ENCODE measurements at places on chromosomes 3 and 15.

- no peak for DNase-seq
These were observed 2.5 kb downstream of the PRTG start for GRCh38 chr15:55740359-55740878.

DNA sequence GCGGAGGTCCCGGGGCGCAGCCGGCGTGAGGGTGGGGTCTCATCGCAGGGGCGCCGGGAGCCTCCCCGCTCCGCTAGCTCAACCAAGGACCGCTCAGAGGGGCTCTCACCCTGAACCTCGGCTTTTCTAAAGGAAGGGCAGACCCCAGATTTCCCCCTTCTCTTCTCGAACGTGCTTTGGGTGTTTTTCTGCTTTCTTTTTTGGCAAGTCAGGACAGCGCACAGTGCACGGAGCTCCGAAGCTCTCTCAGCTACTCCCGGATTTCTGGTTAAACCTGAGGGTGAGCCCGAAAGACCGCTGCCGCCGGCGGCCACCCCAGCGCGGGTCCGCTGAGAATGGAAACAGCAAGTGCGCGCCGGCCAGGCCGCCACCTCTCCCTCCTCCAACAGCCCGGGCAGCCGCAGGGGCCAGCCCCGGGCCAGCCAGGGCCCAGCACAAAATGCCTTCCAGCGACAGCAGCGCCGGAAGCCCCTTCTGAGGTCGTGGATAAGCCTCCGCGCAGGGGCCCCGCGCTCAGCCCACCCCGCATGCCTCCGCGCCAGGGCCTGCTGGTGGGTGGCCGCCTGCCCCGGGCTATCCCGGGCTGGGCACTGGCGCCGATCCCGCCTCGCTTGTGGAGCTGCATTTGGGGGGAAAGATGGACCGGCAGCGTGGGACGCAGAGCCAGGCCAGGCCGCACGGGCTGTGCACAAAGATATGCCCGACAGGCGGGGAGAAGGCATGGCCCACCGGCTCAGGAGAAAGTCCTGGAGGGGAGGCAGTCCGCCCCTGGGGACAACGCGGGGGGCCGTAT lies 8.2 kb upstream of the OCA2 start:
- no peak for DNase-seq

- DNase-seq: no peak
These were observed 4.4 kb upstream of the IQSEC1 start for GRCh38 chr3:13077431-13078162.

DNA sequence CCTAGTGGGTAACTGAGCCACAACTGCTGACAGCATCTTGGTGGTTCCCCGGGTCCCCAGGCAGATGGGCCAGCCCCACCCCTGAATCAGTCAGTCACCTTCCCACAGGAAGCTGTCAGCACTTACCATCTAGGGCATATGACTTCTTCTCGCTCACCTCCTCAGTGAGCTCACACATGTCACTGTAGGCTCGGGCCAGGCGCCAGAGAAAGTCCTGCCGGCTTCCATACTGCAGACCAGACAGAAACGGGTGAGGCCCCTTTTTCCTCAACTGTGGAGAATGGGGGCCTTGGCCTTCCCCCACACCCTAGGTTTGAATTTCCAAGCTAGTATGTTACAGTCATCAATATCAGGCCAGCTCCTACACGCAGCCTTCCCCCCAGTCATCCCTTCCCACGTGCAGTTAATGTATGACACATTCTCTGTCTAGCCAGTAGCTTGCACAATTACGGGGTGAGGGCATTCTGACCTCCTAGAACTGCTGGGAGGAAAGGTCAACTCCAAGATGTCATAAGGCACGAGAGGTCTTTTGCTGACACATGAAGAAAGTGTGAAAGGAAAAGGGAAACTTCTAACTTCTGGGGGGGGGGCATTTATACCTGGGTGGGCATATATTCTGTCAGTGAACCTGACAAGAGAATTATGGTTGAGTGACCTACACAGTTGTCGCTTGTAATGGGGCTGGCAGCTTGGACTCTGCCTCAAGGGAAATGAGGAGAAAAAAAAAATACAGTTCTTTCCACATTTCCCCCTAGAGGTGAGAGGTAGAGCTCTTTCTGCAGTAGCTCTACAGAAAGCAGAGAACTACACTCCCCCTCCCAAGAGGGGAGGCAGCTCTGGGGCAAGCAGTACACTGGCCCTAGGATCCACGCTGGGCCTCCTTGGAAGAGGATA lies 10.9 kb downstream of the RMDN3 start:
- no peak for DNase-seq

GRCh38 chr3:46564190-46565021 lies 1.7 kb downstream of the LRRC2 start:
- no peak for DNase-seq

- DNase-seq: no peak
These were observed 102.2 kb upstream of the LPP start for GRCh38 chr3:188051801-188052168.

GRCh38 chr3:7307410-7307809 lies 446.5 kb downstream of the GRM7 start:
- DNase-seq: no peak

DNA sequence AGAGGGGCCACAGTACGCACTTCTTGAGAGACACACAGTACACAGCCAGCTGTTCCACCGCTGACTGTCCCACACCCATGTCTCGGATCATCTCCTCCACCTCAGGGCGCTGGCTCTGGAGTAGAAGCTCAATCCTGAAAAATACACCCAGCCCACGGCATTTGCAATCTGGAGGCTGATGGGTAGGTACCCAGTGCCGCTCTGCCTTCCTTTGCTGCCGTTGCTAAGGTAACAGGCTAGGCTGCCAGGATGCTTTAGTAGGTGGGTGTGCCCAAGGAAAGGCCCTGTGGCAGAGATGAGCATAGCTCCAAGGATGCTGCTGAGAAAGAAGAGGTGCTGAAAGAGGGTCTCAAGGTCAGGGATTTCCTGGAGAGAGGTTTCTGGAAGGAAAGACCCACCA lies 14.6 kb downstream of the TRAIP start:
- no peak for DNase-seq

- DNase-seq: no peak
These were observed 101.2 kb upstream of the WNT5A start for GRCh38 chr3:55588146-55588765.

DNA sequence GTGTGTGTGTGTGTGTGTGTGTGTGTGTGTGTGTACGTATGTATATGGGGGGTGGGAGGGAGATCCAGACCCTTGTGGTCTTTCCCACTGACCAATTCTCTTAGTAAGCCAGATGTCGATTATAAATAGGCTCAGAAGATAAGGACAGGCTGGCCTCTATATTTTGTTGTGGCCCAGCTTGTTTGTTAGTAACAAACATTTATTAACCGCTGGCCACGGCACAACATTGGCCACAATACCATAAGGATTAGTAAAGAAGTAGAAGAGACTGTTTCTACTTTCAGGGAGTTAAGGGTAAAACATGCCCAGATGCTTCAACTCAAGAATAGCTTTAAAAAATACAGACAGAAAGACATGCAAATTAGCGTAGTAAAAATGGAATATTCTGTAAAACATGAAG lies 58.1 kb downstream of the ABHD2 start:
- DNase-seq: no peak

DNA sequence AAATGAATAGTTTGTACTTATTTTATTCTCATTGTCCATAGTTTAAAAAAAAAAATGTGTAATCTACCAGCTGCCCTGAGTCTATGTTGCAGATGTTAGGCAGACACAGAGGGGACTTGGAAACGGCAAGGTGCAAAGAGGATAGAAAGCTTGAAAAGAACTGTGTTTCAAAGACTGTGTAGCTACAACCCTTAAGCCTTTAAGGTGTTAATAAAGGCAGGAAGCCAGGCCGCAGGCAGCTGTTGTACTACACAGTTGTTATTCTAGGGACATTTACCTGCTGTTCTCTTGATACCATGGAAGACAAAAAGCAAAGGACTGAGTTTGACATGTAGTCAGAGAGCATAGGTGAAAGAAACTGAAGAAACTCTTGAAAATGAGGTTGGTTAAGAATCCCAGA lies 440.0 kb downstream of the TUSC7 start:
- DNase-seq: no peak

DNA sequence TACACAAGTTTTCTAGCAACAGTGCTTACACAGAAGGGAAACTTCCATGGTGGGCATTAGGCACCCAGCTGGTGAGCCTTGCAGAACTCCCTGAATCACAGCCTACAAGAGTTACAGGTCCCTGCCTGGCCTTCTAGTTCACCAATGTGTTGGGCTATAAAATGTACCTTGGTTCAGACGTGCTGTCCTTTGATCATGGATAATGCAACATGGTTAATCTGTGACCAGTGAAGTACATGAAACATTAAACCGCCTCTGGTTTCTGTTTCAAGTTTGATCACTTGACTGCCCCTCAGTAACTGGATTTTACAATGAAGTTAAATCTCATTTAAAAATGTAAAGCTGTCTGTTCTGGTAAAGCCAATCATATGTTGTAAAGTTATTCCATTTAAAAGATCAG lies 51.8 kb downstream of the FMN1 start:
- no peak for DNase-seq

DNA sequence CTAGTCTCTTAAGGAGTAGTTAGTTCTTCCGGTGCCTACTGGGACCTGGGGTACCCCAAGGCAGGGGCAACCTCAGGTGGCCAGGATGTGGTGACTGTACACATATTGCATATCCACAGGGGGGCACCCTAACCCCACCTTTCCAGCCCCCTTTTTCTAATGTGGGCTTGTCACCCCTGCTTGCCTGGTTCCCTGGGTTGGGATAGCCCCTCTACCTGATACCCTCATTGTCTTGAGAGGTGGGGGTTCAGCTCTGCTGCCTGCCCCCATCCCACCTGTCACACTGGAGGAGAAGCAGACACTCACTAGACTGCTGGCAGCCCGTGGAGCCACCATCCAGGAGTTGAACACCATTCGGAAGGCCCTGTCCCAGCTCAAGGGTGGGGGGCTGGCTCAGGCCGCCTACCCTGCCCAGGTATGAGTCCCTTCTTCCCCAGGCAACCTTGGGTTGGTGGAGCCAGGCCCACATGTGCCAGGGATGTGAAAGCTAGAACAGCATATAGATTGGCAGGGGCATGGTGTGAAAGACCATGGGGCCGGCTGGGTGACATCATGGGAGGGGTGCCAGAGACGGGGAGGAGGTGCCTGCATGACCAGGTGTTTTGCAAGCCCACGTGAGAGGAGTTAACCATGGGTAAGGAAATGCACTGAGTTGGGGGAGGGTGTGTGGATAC lies 4.0 kb downstream of the GLYCTK start:
- DNase-seq: no peak

DNA sequence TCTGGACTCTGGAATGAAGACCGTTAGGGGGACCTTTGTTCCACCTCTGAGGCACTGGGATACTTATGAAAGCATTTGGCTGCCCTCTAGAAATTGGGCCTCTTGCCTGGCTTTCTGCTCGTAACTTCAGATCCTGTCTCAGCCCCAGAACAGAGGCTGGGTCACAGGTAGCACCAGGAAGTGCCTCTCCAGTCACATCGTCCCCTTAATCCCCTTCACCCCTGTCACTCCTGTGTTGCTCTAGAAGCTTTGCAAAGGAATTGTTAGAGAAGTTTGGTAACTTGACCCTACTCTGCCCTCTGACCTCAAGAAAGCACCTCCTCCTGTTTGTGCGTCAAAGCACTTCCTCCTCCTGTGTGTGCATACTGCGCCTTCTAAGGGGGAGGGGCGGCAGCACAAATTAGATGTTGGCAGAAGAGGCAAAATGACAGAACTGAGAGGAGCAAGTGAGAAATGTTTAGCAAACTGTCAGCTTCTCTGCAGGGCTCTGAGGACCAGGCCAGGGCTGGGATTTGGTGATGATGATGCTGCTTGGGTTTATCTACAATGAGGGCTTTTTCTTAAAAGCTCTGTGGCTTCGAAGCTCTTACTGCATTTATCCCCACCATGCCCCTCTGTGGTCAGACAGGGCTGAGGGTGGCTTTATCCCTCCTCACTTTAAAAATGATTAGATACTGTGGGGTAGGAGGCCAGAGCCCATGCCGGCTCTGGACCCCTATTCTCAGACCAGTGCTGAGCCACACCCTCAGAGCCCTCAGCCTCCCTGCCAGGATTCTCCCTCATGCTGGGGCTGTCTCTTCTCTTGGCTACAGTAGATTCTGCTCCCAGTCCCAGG lies 76.2 kb downstream of the LARS2 start:
- DNase-seq: no peak

DNA sequence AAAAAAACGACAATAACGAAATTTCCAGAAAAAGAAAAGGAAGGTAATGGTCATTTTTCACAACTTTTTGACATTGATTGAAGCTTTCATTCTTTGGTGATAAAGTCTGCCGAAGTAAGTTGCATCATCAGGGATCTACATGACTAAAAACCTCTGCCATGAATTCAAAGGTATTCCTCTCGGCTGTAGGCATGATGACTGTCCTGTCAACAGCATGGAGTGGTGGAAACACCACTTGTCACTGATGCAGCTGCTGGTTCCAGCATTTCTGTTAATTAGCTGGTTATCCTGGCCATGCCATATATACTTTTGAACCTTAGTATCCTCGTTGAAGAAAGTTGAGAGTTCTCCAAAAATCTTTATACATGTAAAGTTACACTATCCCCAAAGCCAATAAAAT lies 859.0 kb upstream of the ARPP21 start:
- DNase-seq: no peak

DNA sequence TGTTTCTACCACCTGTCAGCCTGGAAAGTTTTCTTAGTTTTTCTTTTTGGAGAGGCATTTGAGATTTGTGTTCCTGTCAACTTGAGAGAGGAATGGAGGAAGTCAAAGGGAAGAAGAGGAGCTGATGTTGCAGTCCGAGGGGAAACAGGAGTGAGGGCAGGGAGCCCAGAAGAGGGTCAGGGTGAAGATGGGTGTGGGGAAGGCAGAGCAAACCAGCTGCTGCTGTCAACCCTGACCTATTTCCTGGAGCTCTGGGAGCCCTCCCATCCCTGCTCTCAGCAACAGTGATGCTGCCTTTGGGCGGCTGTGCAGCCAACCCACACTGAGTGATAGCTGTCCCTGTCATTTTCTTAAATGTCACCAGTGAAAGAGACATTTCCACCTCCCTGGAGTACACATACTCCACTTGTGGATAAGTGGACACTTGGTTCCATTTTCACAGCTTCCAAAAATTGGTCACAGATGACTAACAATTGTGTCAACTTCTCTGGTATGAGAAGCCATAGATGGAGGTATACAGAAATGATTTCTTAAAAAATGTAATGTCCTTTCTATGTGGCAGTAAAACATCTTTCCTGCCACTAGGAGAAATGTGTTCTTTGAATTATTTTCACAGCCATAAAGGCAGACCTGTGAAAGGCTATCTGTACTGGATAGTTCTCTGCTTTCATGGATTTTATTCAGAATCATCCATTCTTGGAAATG lies 556.3 kb upstream of the TBL1XR1 start:
- DNase-seq: no peak
